ENCODE measurements at places on chromosomes 11 and 22.

DNA sequence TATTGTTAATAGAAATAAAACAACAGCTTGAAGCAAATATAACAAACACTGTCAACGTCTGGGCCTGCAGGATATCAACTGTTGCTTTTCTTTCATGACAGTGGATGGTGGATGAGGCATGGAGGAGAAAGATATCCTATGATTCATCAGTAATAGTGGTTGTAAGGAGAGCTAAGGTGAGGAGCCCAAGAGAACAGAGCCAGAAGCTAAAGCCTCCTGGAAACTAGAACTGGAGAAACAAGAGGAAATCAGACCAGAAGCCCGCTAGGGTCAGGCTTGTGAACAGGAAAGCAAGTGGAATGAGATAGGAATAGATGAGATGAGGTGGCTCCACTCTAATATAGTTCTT is 37.7 kb upstream of the MMP12 start:
- no peaks in the 10 kb centered on the region for H3K36me3 ChIP-seq
- no peaks in the 10 kb centered on the region for H3K27me3 ChIP-seq
- no peak overlapping the region for H3K4me3 ChIP-seq
- DNase-seq, result no peak

DNA sequence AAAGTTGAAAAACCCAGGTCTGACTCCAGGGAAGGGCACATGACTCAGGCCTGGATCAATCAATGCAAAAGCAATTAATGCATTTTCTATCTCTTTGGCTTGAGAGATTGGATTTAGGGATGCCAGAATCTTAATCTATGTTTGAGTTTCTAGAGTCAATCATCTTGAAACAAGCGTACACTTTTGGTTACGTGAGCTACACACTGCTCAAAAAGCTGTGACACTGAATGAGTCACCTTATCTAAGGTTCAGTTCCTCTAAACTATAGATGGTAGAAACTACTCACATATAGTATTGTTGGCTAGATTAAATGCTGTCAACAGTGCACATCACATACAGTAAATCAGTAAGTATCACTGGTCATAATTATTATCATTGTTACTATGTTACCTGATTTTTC is 24.2 kb downstream of the MRE11 start:
- no peaks in the 10 kb centered on the region for H3K27me3 ChIP-seq
- no peak overlapping the region for H3K27ac ChIP-seq
- H3K4me3 ChIP-seq, result no peak overlapping the region
- H3K4me1 ChIP-seq, result no peaks in the 10 kb centered on the region
- DNase-seq, result no peak

- H3K27me3 ChIP-seq, result peaks cover 64% of the 10 kb centered on the region
- H3K4me1 ChIP-seq, result no peaks in the 10 kb centered on the region
- H3K27ac ChIP-seq, result no peak overlapping the region
- H3K36me3 ChIP-seq, result no peaks in the 10 kb centered on the region
- DNase-seq, result no peak
Measured at GRCh38 chr22:44753189-44754042, 1.0 kb downstream of the ARHGAP8 start.

- DNase-seq, result no peak
- H3K27ac ChIP-seq, result peak overlapping the region; percentile 77
- peaks cover 13% of the 10 kb centered on the region for H3K4me1 ChIP-seq
Measured at GRCh38 chr11:1263010-1263409, 40.1 kb downstream of the MUC5B start.

DNA sequence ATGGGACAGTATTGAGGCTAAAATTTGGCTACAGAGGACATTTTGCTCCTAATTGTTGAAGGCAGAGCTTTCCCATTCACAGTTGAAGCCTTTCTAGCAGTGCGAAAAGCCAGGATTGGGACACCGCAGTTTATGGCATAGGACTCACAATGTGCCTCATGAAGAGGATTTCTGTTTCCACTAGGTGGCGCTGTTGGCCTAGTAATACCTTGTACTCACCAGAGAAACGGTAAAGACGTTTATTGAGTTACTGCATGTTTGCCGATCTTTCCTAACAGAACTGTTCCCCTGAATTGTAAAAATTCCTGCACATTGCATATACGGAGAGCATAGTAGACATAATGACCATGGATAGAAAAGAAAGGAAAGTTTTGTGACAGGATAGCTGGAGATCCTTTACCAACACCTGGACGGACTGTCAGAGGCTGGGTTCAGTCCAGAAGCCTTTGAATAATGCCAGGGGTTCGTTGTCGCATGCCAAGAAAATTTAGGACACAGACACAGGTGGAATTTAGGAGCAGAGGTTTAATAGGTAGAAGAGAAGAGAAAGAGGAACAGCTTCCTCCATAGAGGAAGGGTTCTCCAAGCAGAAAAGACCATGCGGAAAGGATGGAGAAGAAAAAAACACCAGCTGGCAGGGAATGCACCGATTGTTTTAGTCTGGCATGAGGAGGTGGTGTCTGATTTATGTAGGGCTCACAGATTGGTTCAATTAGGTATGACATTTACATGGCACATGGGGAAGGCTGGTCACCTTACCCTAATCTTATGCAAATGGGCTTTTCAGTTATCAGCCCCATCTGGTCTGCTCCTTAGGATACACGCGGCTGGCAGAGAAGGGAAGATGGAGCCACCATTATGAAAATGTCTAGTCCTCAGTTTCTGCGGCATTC is 10.8 kb upstream of the OR51D1 start:
- H3K4me3 ChIP-seq, result no peak overlapping the region
- no peak overlapping the region for H3K27ac ChIP-seq
- no peak for DNase-seq
- H3K27me3 ChIP-seq, result no peaks in the 10 kb centered on the region
- H3K36me3 ChIP-seq, result no peaks in the 10 kb centered on the region
- no peaks in the 10 kb centered on the region for H3K4me1 ChIP-seq

Measured in thymus (tissue), 14 donors.